GM13977 (cell line): ENCODE measurements at places on chromosomes 2 and 18.

- no peak for DNase-seq
These were observed 86.8 kb downstream of the FMNL2 start for GRCh38 chr2:152421521-152422370.

- no peak for DNase-seq
These were observed 341.5 kb upstream of the TMEFF2 start for GRCh38 chr2:192535956-192536921.

GRCh38 chr2:228763379-228763981 lies 507.6 kb downstream of the PID1 start:
- no peak for DNase-seq

GRCh38 chr2:117717072-117717471 lies 97.4 kb upstream of the DDX18 start:
- DNase-seq: no peak

- no peak for DNase-seq
These were observed 14.2 kb downstream of the CAPG start for GRCh38 chr2:85395912-85396475.

DNA sequence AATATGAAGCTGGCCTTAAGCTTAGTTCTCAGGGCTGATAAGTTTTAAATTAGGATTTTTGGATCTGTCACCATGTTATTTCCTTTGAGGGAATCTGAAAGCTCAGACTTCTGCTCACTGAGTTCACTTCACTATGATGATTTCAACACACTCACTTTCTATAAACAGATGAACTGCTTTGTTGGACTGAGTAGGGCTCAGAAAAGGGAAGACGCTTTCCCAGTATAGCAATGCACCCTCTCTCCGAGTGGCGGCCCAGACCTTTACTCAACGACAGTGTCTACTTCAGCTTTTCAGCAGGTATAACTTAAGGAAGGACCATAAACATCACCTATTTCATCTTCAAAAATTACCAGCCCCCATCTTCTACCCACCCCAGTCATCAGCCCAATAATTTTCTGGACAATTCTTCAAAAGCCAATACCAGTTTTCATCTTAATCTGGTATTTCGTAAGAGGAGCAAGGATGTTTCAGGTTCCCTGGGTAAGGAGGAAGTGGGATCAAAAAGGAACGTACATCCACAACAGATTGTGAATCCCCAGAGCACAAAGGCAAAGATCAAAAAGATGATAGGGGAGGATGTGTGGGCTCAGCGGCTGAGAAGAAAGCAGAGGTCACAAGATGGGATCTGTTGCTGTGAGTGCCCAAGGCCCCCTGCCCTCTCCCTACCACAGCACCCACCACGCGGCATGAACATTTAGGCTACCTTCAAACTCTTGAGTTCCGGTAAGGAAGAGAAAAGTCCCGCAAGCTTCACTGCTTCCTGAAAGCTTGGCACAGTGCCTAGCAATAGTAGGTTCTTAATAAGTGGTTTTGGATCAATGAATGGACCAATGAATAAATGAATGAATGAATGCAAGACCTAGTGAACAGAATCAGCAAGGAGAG lies 41.9 kb downstream of the LPIN2 start:
- DNase-seq: no peak

DNA sequence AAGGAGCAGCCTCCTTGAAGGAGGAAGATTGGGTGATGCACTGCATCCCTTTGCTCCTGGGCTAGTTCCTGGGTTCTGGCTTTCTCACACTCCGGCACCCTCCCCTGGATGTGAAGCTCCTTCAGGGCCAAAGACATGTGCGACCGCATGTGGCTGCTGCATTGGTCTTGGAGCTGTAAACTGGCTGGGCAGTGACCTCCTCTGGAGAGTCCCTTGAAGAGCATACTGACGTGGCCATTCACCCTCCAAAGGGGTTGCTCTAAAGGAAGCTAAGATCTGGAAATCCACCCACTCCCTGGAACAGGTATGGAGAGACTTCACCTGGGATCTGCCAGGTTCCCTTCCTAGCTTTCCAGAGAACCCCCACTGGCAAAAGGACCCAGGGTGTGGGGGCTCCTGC lies 62.1 kb downstream of the TMEM17 start:
- DNase-seq: no peak

- DNase-seq: no peak
These were observed 3.5 kb downstream of the COPS9 start for GRCh38 chr2:240132651-240132980.

DNA sequence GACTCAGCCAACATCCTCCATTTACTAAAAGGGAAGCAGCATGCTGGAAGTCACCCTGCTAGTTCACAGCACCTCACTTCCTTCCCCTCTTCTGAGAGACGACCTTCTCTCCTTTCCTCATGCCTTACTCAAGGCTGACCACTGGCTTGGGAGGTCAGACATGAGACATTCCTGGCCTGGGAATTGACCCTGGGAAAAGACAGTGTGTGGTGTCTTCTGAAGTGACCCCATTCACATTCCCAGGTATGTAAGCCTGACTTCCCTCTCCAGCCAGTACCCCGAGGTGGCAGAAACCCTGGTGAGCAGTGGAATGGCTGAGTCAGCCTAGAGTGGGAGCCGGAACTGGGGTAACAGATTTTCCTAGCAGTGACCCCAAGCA lies 92.4 kb downstream of the PLB1 start:
- DNase-seq: no peak

DNA sequence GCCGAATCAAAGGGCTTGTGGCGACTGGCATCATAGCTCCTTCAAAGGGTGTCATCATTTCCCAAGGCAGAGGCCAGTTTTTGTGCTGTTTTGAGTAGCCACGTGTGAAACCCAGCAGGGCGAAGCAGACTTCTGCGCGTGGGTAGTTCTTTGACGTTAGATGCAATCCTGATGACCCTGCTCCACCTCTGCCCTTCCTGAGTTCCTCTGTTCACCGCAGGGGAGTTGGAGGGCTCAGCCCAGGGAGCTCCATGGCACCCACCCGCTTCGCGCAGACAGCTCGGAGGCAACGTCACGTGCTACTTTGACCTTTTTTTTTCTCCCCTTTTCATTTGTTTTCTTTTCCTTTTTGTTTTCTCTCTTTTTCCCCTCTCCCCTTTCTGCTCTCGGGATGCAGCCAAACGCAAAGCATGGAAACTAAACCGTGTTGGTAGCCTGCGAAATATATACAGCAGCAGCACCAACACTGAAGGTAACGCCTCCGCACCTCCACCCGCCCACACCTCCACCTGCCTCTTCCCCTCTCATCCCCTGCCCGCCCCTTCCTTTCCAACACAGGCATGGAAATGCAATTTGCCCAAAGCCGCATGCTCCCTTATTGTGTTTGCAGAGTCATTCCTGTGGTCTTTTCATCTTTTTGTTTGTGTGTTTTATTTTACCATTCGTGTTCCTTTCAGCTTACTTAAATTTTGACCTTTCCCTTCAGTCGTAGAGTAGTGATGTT lies 153.6 kb downstream of the GBX2 start:
- DNase-seq: no peak

GRCh38 chr2:10316860-10317259 lies 14.2 kb downstream of the HPCAL1 start:
- no peak for DNase-seq

GRCh38 chr2:173955867-173956266 lies 9.3 kb downstream of the SP3 start:
- DNase-seq: no peak

GRCh38 chr2:37573451-37574388 lies 97.7 kb downstream of the CDC42EP3 start:
- DNase-seq: no peak

- DNase-seq: no peak
These were observed 53.8 kb upstream of the TMEM177 start for GRCh38 chr2:119625226-119625625.

GRCh38 chr18:24300703-24301102 lies 96.9 kb downstream of the OSBPL1A start:
- no peak for DNase-seq

- DNase-seq: peak; percentile 50
These were observed 2.3 kb downstream of the EMX1 start for GRCh38 chr2:72919414-72920317.

GRCh38 chr2:161068670-161069069 lies 91.6 kb upstream of the TANK start:
- DNase-seq: no peak

DNA sequence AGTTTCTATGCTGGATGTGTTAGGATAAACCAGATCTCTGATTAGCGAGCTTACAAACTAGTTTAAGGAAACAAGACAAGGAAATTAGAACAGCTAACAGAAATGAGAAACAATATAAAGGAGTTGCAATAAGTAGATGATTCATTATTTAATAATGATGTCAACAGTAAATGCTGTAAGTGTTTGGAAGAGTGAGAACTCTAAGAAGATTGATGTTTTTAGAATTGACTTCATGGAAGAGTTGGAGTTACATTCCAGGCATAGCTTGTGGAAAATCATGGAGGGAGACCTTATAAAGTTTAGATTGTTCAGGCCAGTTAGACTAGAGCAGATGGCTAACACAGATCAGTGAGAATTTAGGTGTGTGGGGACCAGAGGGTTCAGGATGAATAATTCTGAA lies 32.6 kb downstream of the PPP1R1C start:
- no peak for DNase-seq

- no peak for DNase-seq
These were observed 33.5 kb upstream of the RAB27B start for GRCh38 chr18:54794823-54795222.

GRCh38 chr2:11065833-11066485 lies 89.3 kb upstream of the SLC66A3 start:
- DNase-seq: no peak
